ENCODE measurements at places on chromosomes 5 and 9. TPM values are rescaled to one million over a fixed set of nuclear protein-coding genes. Genes with fewer than 3 reads are reported as not detected.

The PAPPA gene
- polyA plus RNA-seq = not detected

The FRMD3 gene
- polyA plus RNA-seq = 3.0 TPM

The PCDHB15 gene
- polyA plus RNA-seq = not detected

The ARID3C gene
- not detected for polyA plus RNA-seq

The N4BP3 gene
- polyA plus RNA-seq = 3.5 TPM

The HNRNPAB gene
- 65.8 TPM for polyA plus RNA-seq

The IL13 gene
- polyA plus RNA-seq = not detected

The MUSK gene
- not detected for polyA plus RNA-seq

The FASTKD3 gene
- 12.5 TPM for polyA plus RNA-seq

The AGXT2 gene
- polyA plus RNA-seq = not detected

The IL12B gene
- polyA plus RNA-seq = not detected

The GNA14 gene
- polyA plus RNA-seq = not detected

The ORM1 gene
- not detected for polyA plus RNA-seq

The LEAP2 gene
- 2.3 TPM for polyA plus RNA-seq

The HAVCR1 gene
- polyA plus RNA-seq = not detected

The GOLGA2 gene
- 8.3 TPM for polyA plus RNA-seq

The GPR21 gene
- not detected for polyA plus RNA-seq

The VLDLR gene
- not detected for polyA plus RNA-seq

The MYMK gene
- polyA plus RNA-seq = not detected

The HRCT1 gene
- not detected for polyA plus RNA-seq

The S1PR3 gene
- polyA plus RNA-seq = not detected

The LCN15 gene
- not detected for polyA plus RNA-seq

The DND1 gene
- not detected for polyA plus RNA-seq

All from naive B cell (primary cell).